Stimulated activated CD8-positive, alpha-beta memory T cell treated with anti-CD3 and anti-CD28 coated beads, Interleukin-15, amount 100 ng/mL, for 24 hours (primary cell): ENCODE measurements at places on chromosomes 5 and 9.

DNA sequence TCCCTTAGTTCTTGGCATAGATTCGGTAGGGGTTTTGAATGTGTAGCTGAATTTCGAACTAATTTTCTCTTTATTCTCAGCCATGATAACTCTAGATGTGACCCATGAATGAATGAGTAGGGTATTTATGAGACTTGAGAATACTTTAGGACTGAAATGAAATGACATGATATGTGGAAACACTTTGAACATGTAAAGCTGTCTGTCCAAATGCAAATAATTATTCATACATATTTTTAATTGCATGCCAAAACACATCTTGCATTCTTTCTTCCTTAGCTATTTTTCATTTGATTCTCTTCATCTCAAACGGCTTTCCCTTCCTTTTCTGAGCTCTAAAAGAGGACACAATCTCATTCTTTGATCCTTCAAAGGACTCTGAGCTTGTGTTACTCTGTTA lies 3.4 kb downstream of the NNT start:
- no peak for DNase-seq

- DNase-seq, result no peak
Measured at GRCh38 chr5:171571663-171572062, 152.2 kb downstream of the FGF18 start.

DNA sequence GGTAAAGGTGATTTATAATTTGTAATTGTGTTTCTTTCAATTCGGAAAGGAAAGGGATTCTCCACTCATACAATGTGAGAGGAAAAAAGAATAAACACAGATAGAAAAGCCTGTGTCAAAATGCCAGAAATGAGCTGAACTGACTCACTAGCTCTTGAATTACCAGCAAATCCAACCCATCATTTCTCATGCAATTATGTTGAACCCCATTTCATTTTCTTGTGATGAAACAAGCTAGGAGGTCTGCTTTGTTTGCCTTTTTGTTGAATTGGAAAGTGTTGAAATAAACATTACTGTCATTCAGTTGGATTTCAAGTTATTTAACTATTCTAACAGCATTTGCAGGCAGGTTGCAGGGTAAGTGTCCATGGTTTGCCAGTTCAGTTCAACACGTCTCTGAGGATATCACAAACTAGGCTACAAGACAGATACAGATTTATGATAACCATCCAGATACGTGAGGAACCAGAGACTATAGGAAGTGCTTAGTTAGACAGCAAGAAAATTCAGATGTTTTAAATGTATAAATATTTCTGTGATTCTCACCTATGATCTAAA lies 547.2 kb downstream of the MAT2B start:
- DNase-seq, result no peak

GRCh38 chr9:88694625-88695024 lies 159.6 kb downstream of the NXNL2 start:
- no peak for DNase-seq

DNA sequence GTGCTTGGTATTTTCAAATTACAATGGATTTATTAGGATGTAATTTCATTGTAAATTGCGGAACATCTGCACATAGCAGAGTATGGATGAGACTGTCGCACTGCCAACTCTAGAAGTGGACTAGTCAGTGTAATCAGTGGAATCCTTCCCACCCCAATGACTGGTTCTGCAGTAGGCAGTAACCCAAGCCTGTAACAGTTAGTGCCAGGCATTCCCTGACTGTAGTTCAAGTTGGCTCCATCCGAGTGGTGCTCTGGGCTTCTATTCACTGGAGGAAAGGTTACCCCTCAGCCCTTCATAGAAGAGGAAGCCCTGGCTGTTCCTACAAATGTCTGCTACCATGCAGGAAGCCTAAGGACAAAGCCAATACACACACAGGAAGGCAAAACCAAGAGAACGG lies 23.2 kb downstream of the AK3 start:
- no peak for DNase-seq

GRCh38 chr5:66315784-66316183 lies 171.7 kb downstream of the SREK1 start:
- DNase-seq, result no peak

GRCh38 chr5:135114759-135115158 lies 80.7 kb upstream of the PITX1 start:
- DNase-seq, result no peak

- DNase-seq, result no peak
Measured at GRCh38 chr9:89185980-89186379, 7.4 kb upstream of the SHC3 start.

DNA sequence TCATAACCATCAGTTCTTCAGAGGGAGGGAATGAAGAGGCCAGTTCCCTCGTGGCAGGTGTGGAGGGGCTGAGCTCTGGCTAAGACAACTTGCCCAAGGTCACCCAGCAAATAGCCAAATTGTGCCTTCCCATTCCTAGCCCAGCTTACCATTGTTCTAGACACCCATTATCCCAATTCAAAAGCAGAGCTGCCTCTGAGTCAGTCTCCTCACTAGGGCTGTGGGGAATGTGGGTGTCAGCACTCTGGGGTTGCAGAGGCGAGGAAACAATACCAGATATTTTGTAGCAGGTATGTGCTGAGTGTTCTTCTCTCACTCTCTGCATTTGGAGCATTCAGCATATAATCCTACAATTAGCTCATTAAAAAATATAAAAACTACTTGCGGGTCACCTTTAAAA lies 270.8 kb downstream of the PSAT1 start:
- no peak for DNase-seq

- DNase-seq, result no peak
Measured at GRCh38 chr5:95923918-95924544, 37.6 kb downstream of the ELL2 start.

DNA sequence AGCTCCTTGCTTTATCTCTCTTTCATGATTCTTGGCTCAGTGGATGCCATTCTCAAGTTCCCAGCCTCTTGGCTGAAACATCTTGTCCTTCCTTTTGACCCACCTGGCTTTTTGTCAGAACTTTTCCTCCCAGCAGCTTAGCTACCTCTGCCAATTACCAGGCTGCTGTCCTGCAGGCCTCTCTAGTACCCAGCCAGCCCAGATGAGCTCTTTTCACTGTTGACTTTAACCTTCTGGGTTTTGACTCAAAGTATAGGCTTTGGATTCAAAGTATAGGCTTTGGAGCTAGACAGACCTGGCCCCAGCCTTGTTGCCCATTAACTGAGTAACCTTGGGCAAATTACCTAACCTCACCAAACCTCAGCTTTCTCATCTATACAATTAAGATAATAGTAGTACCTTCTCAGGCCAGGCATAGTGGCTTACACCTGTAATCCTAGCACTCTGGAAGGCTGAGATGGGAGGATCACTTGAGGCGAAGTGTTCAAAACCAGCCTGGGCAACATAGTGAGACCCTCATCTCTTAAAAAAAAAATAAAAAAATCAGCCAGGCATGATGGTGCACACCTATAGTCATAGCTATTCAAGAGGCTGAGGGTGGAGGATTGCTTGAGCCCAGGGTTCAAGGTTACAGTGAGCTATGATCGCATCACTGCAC lies 6.6 kb upstream of the TMEFF1 start:
- DNase-seq, result no peak

DNA sequence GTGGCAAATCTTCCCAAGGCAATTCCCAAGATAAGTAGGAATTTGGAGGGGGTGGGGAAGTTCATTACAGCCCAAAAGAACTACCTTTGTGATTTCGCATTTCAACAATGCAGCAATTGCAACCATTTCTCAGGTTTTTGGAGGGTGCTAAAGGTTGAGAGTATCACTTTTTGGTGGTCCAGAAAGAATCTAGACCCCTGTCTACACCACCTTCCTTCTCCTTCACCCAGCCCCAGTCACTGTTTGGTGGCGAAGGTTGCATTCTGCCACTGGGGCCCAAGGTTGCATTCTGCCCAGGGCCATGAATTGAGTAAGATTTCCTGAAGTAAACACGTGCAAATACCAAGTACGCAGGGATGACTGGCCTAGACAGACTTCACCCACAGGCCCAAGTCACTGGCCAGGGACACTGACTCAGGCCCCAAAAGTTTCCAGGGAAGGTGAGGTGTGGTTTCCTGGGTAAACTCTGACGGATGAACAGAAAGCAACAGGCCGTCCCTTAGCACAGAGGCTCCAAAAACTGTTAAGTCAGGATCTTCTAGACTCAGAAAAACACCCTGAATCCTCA lies 5.7 kb downstream of the PDE6A start:
- no peak for DNase-seq

DNA sequence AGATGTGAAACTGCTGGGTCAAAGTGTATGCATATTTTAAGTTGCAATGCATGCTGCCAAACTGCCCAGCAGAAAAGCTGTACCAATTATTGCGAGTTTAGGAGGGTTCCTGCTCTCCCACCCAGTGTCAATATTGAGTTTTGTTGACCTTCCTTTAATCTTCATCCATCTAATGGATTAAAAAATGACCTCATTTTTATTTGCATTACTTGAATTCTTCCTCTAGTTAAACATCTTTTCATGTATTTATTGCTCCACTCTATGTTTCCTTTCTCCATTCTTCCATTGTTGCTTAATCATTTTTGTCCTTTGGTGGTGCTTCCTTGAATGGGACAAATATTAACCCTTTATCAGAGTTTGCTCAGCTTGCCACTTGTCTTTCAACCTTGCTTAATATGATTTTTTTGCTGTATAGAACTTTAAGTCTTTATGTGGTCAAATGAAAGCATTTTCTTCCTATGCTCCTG lies 32.4 kb downstream of the TLE1 start:
- no peak for DNase-seq

GRCh38 chr5:143874312-143874711 lies 62.4 kb downstream of the HMHB1 start:
- DNase-seq, result no peak

GRCh38 chr9:93827545-93828330 lies 127.4 kb downstream of the BARX1 start:
- no peak for DNase-seq

- no peak for DNase-seq
Measured at GRCh38 chr9:125812403-125812802, 65.2 kb downstream of the PBX3 start.

DNA sequence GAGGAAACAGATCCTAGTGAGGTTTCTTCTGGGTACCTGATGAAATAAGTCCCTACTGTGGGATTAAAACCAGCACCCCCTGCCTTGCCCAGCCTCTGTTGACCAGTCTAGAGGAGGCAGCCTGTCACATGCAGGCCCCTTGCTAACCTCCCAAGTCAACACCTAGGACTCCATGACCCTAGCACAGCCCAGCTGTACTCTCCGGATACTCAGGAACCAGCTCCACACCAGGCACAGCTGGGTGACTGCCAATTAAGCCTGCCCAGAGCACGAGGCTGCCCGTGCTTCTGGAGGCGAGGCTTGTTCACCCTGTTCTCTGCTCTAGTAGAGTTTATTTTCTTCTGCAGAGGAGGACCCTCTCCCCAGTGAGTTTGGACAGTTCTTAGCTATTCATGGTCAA lies 92.5 kb downstream of the SNX24 start:
- DNase-seq, result no peak

- DNase-seq, result no peak
Measured at GRCh38 chr5:80764786-80765185, 110.0 kb upstream of the DHFR start.

DNA sequence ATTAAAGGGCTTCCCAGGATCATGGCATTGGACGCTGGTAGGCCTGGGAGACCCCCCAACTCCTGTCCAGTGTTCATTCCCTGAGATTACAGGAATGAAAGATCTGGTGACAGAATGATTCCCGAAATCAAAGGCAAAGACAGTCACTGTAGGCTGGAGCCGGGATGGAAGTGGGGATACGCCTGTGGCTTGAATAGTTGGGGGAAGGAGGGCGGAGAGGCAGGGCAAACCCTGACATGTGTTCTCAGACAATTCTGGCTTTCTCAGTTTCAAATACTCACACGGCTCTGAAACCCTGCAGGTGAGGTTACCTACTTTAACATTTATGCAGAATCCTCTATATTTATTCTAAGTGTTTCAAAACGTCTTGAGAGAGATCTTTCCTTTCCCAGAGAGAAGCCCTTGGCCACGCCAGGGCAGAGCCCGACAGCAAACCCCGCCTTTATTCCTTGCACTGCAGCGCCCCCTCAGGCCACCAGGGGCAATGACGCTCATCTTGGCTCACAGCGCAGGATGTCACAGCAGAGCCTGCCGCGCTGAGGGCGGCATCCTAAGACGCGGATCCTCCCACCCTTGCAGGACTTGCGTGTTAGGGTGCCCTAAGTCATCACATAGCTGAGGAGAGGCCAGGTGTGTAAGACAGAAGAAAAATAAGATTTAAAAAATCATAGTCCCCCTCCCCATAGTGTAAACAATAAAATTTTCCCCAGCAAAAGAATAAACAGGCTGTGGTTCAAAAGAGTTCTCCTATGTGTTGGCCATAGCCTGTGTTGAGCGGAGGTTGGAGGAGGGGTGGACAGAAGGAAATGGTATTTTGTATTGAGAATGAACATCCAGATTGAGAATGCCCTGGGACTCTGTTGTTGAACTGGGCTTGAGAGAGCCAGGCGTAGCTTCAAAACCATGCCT lies 284.5 kb downstream of the NTRK2 start:
- peak; percentile 2 for DNase-seq

GRCh38 chr9:104794070-104794469 lies 30.1 kb downstream of the NIPSNAP3B start:
- DNase-seq, result no peak

GRCh38 chr5:77174526-77174925 lies 36.0 kb upstream of the PDE8B start:
- DNase-seq, result no peak

DNA sequence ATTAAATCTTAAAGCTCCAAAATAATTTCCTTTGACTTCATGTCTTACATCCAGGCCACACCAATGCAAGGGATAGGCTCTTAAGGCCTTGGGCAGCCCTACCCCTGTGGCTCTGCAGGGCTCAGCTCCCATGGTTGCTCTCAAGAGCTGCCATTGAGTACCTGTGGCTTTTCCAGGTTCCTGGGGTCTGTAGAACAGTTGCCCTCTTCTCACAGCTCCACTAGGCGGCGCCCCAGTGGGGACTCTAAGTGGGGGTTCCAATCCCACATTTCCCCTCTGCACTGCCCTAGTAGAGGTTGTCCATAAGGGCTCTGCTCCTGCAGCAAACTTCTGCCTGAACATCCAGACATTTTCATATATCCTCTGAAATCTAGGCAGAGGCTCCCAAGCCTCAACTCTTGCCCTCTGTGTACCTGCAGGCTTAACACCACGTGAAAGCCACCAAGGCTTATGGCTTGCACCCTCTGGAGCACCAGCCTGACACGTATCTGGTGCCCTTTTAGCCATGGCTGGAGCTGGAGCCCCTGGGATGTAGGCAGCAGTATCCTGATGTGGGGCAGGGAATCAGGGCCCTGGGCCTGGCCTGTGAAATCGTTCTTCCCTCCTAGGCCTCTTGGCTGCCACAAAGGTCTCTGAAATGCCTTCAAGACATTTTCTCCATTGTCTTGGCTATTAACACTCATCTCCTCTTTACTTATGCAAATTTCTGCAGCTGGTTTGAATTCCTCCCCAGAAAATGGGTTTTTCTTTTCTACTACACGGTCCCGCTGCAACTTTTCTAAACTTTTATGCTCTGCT lies 185.1 kb downstream of the SMARCA2 start:
- DNase-seq, result no peak

DNA sequence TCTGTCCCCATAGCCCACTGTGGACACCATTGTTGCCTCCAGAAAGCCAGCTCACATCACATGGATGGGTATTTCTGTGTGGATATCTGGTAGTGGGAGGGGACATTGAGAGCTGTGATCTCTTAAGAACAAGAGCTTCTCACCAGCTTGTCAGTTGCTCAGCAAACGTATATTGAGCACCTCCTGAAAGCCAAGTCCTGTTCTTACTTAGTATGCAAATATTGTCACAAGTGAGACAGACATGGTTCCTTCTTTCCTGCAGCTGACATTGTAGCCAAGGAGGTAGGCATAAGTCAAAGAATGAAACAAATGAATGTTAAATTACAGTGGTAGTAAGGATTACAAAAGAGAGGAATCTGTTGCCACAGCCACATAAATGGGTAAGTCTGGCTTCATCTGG lies 3.8 kb downstream of the TCOF1 start:
- DNase-seq, result no peak
